Stimulated activated CD8-positive, alpha-beta memory T cell treated with anti-CD3 and anti-CD28 coated beads, Interleukin-4, amount 100 ng/mL, for 4 hours (primary cell): ENCODE measurements at places on chromosomes 4 and X.

GRCh38 chrX:68868316-68868715, 39.5 kb downstream of the EFNB1 start:
- no peak for DNase-seq

GRCh38 chr4:158810487-158811215, 41.8 kb downstream of the FNIP2 start:
- no peak for DNase-seq

DNA sequence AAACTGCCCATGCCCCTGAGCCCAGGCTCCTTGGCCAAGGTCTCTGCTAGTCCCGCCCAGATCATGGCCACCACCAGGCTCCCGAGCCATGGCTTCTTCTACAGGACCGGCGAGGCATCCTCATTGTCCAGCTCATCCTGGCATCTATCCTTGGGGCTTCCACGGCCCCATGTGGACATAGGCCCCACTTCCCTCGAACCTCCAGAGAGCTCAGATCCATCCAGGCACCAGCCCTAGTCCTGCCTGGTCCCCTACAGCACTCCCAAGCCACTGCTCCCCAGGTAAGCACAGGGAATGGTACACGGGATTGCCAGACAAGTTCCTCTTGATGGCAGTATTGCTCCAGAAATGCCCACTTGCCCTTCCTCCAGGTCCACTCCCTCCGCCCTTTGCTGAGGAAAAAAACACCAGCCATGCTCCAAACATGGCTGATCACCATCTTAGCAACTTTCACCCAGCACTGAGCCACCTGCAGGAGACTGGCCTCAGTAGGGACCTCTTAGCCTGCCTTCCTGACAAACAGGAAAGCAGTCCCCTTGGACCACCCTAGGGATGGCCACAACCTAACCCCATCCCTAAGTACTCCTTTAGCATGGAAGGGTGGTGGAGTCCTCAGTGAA, 272.1 kb upstream of the AGTR2 start:
- DNase-seq, result peak; percentile 16

DNA sequence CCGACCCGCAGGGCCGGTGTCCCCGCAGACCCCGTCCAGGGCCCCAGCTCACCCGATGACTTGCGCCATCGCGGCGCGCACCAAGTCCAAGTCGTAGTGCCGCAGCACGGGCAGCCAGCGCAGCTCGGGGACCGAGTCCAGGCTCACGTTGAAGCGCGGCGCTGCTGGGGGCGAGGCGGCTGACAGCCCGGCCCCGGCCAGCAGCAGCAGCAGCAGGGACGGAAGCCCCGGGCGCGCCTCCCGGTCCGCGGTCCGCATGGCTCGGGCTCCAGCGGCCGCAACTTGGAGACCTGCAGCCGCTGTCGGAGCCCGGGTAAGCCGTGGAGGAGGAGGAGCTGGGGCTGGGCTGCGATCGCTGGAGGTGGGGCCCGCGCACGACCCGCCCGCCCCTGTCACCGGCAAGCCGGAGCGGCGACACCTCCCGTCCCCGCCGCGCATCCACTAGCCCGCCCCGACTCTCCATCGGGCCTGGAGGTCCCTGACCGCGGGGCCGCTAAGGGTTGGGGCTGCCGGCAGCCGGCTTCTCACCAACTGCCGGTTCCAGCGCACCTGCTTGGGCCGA, at the start of gene NAAA:
TSS of gene NAAA (minus strand) at position 322 of the 562 bp plus-strand sequence. CDS start at position 258, 64 bp downstream.
- peak; percentile 40 for DNase-seq

GRCh38 chrX:79336869-79337815, 30.0 kb downstream of the ITM2A start:
- DNase-seq, result no peak

- DNase-seq, result no peak
Measured at GRCh38 chr4:143700046-143700415, 444 bp downstream of the FREM3 start.

GRCh38 chr4:137015426-137016409, 516.6 kb downstream of the PCDH18 start:
- no peak for DNase-seq

GRCh38 chr4:27819246-27819645, 958.6 kb downstream of the STIM2 start:
- no peak for DNase-seq

DNA sequence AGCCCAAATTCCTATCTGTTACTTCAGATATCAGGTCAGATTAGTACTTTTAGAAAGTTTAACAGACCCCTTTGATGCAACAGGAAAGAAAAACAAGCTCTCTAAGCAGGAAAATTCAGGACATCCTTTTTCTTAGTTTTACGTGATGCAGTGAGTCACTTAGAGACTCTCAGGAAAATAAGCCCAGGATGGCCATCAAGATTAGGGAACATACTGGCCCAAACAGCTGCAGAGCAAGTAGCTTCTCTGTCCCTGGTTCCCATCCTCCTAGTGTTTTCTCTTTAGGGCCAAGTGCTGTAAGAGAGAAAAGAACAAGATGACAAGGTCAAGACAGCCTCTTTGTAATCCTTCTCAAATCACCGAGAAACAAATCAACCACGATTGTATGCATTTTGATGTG, 219.1 kb downstream of the ZNF674 start:
- DNase-seq, result no peak

GRCh38 chrX:19563327-19563726, 48.0 kb upstream of the MAP3K15 start:
- no peak for DNase-seq

- DNase-seq, result no peak
Measured at GRCh38 chrX:124641737-124642491, 295.6 kb downstream of the SH2D1A start.

GRCh38 chr4:22179124-22179874, 230.7 kb upstream of the KCNIP4 start:
- DNase-seq, result no peak

- no peak for DNase-seq
Measured at GRCh38 chrX:23656091-23656490, 11.2 kb upstream of the PRDX4 start.

DNA sequence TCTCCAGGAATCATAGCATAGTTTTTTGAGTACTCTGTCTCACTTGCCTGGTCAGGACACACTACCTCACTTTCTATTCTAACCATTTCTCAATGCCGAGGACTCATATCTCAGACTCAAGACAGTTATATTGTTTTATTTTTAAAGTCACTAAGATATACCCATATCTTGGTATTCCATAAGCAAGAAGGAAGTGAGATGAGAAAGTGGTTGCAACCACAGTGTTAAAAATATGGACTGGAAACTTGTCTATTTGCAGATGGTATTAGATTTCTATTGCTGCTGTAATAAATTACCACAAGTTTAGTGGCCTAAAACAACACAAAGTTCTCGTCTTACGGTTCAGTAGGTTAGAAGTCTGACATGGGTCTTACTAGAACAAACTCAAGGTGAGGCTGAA, 344.8 kb upstream of the MAGEB2 start:
- no peak for DNase-seq
